NAMALWA (cell line): ENCODE measurements at places on chromosomes 3 and 15.
A peak's percentile ranks its signal among the peaks of the same experiment; 100 is the strongest.

GRCh38 chr3:66047311-66048050 lies 8.8 kb upstream of the MAGI1 start:
- no peak for DNase-seq

GRCh38 chr15:35186346-35186745 lies 101.3 kb upstream of the NANOGP8 start:
- DNase-seq, result no peak

GRCh38 chr3:120338517-120338916 lies 10.6 kb downstream of the LRRC58 start:
- no peak for DNase-seq

DNA sequence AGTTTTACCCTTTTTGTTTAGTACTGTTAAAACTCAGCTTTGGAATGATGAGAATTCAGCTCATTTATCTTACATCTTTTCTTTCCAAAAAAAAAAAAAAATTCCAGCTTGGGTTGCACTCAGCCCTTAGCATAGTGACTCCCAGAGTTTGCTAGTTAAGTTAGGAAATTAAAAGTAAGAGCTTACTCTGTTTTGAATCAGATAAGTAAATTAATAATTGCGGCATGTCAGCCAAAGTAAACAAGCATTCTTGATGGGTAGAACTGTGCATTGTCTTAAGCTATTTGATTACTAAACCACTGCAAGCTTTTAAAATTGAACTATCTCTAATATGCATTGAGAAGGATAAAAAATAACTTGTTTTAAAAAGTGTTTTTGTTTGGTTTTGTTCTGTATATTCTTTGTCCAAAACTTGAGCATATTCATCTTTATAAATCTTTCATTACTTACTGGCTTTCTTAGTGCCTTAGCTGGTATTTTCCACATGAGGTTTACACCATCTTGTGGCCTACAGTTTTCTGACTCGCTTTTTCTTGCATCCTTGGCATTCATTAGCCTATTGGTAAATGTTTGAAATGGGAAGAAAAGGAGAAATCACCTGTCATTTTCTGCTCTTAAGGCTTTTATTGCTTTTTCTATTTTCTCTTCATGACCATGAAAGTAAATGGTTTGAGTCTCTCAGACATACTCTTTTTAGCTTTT lies 107.6 kb downstream of the FILIP1L start:
- no peak for DNase-seq

DNA sequence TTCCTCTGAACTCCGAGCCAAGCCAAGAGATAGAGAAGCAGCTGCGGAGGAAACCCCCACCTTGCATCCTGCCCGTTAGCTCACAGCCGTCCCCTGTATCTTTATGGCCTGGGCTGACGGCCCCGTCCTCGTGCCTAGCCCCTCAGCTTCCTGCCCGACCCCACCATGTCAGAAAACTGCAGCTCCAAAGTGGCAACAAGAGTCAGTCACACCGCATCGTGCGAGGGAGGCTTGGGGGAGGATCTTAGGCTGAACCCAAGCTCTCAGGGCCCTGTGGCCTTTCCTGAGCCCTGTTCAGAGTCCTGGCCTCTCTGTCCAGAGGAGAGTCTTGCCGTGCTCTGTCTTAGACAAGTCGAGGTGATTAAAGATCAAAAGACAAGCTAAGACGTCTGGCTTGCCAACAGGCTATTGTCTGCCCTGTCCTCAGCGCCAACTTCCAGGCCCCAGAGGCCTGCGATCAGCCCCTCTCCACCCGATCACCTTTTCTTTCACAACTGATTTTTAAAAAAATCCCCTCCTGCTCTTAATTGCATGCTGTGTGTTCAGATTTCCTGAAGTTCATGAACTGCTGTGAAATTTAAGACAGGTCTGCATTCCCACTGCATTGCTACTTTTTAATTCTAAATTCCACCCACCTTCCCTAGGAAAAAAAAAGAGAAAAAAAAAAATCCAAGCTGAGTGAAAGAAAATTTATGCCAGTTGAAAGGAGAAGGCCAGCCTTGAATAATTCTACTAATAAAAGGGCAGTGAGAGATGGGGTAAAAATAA lies 89.7 kb upstream of the WNT5A start:
- DNase-seq, result no peak

GRCh38 chr15:71048913-71049675 lies 66.2 kb upstream of the THSD4 start:
- DNase-seq, result no peak

DNA sequence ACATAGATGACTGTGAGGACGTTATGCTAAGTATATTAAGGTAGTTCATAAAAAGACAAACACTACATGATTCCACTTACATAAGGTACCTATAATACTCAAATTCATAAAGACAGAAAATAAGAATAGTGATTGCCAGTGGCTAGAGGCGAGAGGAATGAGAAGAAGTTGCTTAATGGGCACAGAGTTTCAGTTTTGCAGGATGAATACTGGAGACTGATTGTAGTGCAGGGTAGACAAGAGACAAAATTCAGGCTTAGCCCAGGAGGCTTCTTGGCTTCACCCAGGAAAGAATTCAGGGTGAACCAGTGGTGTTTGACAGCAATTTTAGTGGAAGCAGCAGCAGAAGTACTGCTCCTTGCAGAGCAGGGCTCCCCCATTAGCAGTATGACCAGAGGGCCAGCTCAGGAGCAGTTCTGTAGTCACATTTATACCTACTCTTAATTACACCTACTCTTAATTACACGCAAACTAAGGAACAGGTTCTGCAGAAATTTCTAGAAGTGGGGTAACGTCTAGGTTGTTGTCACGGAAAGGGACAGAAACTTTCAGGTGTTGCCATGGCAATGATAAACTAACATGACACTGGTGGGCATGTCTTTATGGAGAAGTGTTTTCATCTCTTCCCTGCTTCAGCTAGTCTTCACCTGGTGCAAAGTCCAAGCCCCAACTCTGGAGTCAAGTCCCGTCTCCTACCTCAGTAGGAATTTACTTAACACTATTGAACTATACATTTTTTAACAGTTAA lies 55.2 kb downstream of the TBL1XR1 start:
- peak; percentile 36 for DNase-seq

GRCh38 chr3:141767066-141767465 lies 3.9 kb downstream of the GRK7 start:
- no peak for DNase-seq

DNA sequence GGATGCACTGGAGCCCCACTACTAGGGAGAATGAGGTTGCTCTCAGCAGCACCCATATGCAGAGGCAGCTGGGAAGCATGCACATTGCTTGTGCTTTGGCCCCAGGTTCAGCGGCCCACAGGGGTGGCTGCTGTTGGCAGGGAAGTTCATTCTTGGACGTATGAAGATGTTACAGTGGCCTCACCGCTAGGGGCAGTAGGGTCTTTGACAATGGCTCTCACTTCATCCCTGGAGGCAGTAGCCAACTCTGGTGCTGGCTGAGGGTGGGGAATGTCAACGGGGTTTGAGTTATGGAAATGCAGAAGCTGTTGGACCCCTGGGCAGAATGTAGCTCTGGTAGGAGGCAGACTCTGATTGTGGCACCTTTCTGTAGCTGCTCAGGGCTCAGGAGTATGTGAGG lies 279.9 kb downstream of the SCAPER start:
- DNase-seq, result no peak

GRCh38 chr15:58409861-58410260 lies 21.9 kb upstream of the LIPC start:
- DNase-seq, result no peak

GRCh38 chr15:97867870-97868269 lies 92.6 kb upstream of the ARRDC4 start:
- no peak for DNase-seq

DNA sequence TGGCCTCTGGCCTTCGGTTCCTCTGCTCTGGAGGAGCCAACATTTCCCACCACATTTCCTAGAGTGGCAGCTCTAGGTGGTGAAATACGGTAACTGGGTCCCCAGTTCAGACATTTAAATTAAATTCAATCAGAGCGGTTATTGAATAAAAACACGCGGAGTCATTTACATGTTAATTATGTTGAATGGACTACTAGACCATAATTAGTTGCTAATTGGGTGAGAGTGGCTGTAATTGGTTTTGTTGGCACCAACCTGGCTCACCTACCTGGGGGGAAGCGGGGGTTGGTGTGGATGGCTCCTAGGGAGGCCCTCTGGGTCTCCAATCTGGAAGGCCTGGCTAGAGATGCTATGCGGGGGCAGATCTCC lies 12.7 kb downstream of the SEMA3F start:
- DNase-seq, result no peak

GRCh38 chr15:51030649-51031316 lies 63.9 kb downstream of the TNFAIP8L3 start:
- no peak for DNase-seq

- no peak for DNase-seq
Observed at GRCh38 chr3:71504250-71505036, 79.1 kb downstream of the FOXP1 start.

GRCh38 chr15:55372701-55373440 lies 35.3 kb downstream of the CCPG1 start:
- peak; percentile 14 for DNase-seq

GRCh38 chr3:183487016-183487415 lies 58.6 kb upstream of the MCF2L2 start:
- no peak for DNase-seq

GRCh38 chr15:91223863-91224262 lies 123.8 kb downstream of the SV2B start:
- DNase-seq, result no peak

GRCh38 chr3:45562027-45562426 lies 32.5 kb upstream of the LIMD1 start:
- DNase-seq, result no peak

GRCh38 chr15:29090617-29091466 lies 178.8 kb downstream of the NSMCE3 start:
- DNase-seq, result peak; percentile 53

GRCh38 chr3:78785004-78785403 lies 982.8 kb downstream of the ROBO1 start:
- no peak for DNase-seq

- no peak for DNase-seq
Observed at GRCh38 chr15:55770261-55770660, 27.3 kb upstream of the PRTG start.

DNA sequence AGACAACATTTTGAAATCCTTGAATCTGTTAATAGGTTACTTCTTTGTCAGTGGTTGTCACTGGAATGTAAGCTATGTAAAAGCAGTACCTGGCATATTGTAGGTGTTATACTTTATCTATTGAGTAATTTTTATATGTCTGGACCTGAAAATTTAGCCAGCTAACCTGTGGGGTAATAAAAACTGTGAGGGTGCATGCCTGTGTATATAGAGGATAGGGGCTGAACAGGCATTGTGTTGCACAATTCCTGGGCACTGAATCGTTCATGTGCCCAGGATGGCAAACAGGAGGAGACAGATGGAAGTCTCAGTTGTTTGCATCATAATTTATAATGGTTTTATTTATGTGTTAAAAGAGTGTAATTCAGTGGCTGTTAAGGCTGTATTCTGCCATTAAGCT lies 67.1 kb downstream of the ARMC8 start:
- no peak for DNase-seq

- DNase-seq, result no peak
Observed at GRCh38 chr15:24985224-24985623, 30.4 kb downstream of the SNRPN start.

DNA sequence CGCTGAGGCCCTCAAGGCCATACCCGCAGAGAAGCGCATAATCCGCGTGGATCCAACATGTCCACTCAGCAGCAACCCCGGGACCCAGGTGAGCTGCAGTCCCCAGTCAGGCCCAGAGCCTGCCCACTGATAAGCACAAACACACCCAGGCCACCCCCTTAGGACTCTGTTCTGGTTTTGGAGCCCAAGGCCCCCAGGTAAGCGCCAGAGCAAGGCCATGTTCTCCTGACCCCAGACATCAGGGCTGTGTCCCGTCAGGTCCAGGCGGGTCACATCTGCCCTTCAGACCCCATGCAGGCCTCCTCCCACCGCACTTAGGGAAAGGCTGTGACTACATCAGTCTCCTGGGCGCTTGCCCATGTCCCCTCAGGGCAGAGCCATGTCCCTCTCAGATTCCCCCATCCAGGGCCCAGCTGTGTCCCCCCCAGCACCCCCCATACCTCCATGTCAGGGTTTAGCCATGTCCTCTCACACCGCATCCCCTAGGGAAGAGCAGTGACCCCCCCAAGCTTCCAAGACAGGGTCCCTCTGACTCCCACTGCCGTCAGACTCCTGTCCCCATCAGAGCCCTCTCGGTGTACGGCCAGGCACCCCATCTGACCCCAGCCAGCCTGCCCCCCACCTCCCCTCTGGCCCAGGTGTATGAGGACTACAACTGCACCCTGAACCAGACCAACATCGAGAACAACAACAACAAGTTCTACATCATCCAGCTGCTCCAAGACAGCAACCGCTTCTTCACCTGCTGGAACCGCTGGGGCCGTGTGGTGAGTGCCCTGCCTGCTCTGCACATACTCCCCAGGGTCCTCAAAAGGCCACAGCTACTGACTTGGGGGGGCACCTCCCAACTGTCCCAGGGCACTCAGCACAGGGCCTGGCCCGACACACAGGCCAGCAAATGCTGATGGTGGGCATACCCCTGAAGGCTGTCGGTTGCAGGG lies 1.6 kb downstream of the PARP3 start:
- DNase-seq, result no peak

GRCh38 chr3:65400899-65401298 lies 637.8 kb downstream of the MAGI1 start:
- DNase-seq, result no peak

GRCh38 chr3:1272546-1273265 lies 179.9 kb downstream of the CNTN6 start:
- DNase-seq, result no peak

GRCh38 chr3:137764001-137764433 lies at the start of gene SOX14:
TSS of gene SOX14 (plus strand) at chr3:137764315. CDS start at chr3:137764785, 470 bp downstream.
- no peak for DNase-seq

- no peak for DNase-seq
Observed at GRCh38 chr3:127165694-127166485, 27.0 kb upstream of the PRR23E start.

DNA sequence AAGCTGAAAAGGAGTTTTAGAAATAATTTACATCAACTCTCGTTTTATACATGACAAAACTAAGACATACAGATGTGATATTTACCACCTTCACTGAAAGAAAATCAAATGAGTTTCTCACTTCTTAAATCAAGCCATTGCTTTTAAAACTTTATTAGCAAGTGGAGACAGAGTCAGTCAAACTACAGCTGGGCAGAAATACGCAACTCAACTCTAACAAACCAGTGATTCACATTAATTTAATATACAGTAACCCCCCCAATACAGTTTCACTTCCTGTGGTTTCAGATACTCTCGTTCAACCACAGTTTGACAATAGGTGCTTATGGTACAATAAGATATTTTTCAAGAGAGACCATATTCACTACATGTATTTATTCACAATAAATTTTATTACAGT lies 477.1 kb downstream of the MAGI1 start:
- no peak for DNase-seq

- no peak for DNase-seq
Observed at GRCh38 chr3:13644341-13645117, 95.6 kb downstream of the FBLN2 start.

DNA sequence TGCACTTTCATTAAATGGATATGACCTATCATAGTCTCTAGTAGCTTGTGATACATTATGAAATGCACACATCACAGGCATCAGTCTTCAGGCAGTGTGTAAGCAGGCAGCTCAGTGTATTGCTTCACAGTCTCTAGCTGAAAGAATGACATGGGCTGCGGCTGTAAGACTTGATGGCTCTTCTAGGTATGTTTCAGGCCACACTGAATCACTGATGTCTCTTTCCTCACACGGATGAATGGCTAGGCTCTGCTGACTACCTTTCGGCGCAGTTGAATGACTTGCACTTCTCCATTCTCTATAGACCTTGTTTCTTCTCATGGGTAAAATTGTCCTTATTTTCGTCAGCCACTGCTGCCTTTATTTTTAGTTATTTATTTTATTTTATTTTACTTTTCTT lies 15.4 kb downstream of the APH1B start:
- DNase-seq, result no peak
